H1 (cell line): ENCODE measurements at places on chromosomes 2 and 18.

DNA sequence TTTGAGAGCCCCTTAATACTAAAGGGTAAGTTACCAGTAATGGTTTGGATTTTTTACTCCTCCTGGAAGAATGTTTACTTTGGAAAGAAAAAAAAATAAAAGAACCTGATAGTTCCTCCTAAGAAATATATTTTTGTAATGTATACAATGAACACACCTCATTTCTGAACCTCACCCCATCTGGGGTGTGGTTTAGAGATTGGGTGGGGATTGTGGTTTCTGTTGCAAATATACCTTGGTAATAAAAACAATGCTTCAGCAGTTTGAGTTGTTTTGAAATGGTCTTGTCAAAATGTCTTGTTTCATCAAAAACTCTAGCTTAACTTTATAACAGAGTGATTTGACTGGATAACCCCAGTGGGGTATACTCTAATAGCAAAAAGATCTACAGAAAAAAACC, 448.9 kb upstream of the MEIS1 start:
- H3K36me3 ChIP-seq = no peaks in the 10 kb centered on the region
- no peak for DNase-seq
- H3K4me3 ChIP-seq = no peak overlapping the region
- H3K27me3 ChIP-seq = no peaks in the 10 kb centered on the region
- H3K27ac ChIP-seq = no peak overlapping the region

DNA sequence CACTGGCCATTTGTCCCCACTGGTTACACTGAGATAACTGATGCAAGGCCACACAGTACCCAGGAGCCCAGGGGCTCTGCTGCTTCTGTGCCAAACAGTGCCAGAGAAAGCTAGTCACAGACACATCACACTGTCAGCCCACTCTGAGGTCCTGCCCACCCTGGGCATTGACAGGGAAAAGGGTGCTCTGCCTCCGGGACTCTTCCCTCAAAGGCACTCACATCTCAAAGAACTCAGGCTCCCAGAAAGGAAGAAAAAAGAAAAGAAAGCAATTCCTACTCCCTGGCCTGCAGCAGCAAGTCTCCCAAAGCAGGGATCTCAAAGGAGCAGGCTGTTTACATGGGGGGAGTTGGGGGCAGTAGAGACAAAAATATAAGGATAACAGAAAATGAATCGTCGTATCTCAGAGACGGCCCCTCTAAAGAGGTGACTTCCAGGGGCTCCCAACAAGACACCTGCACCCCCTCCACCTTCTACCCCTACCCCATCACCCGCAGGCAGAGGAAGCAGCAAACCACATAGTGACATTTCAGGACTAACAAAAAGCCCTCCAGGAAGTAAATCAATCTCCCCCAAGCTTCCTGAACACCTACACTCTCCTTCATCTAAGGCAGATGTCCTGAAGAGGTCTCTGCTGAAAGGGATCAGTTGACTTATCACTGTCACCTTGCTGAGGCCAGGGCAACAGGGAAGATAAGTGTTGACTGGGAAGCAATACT, 247.6 kb downstream of the TNS1 start:
- H3K4me3 ChIP-seq = no peak overlapping the region
- H3K27me3 ChIP-seq = peaks cover 3% of the 10 kb centered on the region; the same call in 1 of the 2 replicates
- no peak for DNase-seq
- no peaks in the 10 kb centered on the region for H3K36me3 ChIP-seq
- no peaks in the 10 kb centered on the region for H3K4me1 ChIP-seq

DNA sequence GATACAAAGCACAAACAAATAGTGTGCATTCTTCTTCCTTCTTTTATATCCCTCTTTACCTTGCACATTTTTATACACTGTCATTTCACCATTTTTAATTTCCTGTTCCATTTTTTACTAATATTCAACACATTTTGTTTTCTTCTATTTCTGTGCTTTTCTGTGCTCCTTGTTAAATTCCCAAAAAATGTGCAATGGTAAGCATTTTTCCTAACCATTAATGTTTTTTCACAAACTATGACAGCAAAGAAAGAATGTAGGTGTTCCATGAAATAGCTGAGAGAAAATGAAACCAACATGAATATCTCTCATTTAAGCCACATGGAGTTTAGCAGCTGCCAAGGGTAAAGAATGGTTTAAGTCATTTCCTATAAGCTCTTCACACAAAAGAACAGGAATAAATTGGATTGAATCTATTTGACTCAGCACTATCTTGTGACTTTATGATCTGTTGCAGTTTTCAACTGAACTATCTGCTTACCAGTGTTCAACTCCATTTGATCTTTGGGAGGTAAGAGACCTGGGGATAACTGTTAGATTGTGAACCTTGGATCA, 145.7 kb upstream of the CDH19 start:
- H3K36me3 ChIP-seq = no peaks in the 10 kb centered on the region
- no peak overlapping the region for H3K27ac ChIP-seq
- DNase-seq = no peak
- no peak overlapping the region for H3K4me3 ChIP-seq
- no peaks in the 10 kb centered on the region for H3K27me3 ChIP-seq

DNA sequence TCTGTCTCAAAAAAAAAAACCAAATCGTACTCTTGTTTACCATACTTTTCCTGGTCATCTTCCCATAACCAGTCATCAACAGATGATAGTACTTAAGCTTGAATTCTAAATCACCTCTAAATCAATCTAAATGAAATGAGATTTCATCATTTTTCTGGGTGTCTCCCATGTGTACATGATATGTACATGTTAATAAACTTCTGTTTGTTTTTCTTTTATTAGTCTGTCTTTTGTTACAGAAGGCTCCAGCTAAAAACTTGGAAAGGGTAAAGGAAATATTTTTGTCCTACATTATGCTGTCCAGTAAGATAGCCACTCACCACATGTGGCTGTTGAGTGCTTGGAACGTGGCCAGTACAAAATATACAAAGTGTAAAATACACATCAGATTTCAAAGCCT, 78.7 kb upstream of the MSH6 start:
- H3K27ac ChIP-seq = no peak overlapping the region
- no peak overlapping the region for H3K4me3 ChIP-seq
- H3K4me1 ChIP-seq = no peaks in the 10 kb centered on the region
- no peaks in the 10 kb centered on the region for H3K36me3 ChIP-seq
- no peak for DNase-seq

DNA sequence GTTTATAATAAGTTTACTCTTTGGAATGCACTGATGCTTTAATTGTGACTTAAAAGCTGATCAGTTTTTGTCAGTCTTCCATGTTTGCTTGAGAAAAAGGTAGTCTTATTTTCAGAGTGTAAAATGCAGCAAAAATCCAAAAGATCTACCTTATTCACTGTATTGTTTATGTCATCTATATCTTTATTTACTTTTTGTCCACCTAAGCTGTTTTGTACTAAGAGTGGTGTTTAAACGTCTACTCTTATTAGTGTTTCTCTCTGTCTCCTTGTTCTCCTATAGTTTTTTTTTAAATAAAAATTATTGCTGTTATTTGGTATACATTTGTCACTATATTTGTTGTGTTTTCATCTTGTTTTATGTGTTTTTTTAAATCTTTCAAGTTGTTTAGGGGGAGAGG, 50.4 kb downstream of the VRK2 start:
- no peaks in the 10 kb centered on the region for H3K4me1 ChIP-seq
- H3K27ac ChIP-seq = no peak overlapping the region
- H3K36me3 ChIP-seq = no peaks in the 10 kb centered on the region
- no peak for DNase-seq
- H3K27me3 ChIP-seq = no peaks in the 10 kb centered on the region
- H3K4me3 ChIP-seq = no peak overlapping the region
